Spleen (tissue), 13 donors: ENCODE measurements at places on chromosomes 3 and 15. TPM values are rescaled to one million over a fixed set of nuclear protein-coding genes. Genes with fewer than 3 reads are reported as not detected.

DNA sequence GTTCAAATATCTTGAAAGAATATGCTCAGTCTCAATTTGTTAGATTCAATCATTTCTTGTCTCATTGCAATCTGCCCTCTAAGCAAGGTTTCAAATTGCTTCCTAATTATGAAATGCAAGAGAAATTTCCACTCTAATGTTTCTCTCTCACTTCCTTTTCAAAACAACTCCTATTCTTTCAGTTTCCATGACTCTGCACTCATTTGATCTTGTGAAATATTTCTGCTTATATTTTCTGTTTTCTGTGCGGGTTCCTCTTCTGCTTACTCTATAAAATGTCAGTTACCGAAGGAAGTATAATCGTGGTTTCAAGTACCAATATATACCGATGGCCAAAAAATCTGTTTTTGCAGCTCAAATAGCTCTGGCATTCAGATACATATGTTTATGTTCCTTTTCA is 521.9 kb upstream of the NAALADL2 start:
- H3K27me3 ChIP-seq = no peaks in the 10 kb centered on the region
- H3K4me3 ChIP-seq = no peak overlapping the region
- H3K4me1 ChIP-seq = no peaks in the 10 kb centered on the region
- H3K27ac ChIP-seq = peak overlapping the region; percentile 32
- no peak for DNase-seq

Gene GREM1
- total RNA-seq = not detected

Gene DUOXA2
- not detected for total RNA-seq

DNA sequence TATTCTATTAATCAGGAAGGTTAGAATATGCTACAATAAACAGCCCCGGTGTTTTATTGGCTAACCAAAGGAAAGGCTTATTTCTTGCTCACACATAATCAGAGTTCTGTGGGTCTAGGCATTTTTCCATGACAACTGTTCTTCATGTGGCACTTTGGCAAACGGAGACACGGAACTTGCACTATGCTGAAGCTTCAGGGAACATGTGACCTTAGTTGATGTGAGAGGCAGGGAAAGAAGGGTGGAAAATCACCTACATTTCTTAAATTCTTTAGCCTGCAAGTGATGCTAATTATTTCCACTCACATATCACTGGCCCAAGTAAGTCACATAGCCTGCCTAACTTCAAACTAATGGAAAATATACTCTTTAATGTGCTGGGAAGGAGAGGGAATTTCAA is 344.6 kb downstream of the SV2B start:
- H3K27me3 ChIP-seq = no peaks in the 10 kb centered on the region
- no peak overlapping the region for H3K27ac ChIP-seq
- DNase-seq = no peak
- H3K4me1 ChIP-seq = no peaks in the 10 kb centered on the region

DNA sequence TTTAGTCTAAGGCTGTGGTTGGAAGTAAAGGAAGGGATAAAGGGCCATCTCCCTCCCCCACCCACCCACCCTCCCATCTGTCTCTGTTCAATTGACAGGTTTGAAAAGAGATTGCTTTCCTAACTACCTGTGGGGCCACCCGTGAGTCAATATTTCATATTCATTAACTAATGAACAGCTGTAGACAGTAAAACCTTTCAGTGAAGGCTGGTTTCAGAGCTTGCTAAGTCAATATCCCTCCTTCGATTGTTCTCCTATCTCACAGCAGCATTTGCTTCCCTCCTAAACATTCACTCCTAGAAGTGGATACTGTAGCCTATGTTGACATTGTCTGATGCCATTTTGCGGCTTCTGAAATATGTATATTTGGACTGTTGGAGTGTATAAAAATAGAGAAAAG is 85.9 kb upstream of the SYNPR start:
- H3K4me3 ChIP-seq = no peak overlapping the region
- no peaks in the 10 kb centered on the region for H3K36me3 ChIP-seq
- H3K27ac ChIP-seq = no peak overlapping the region

GRCh38 chr15:65400760-65401610 is 21.8 kb downstream of the IGDCC4 start:
- no peak overlapping the region for H3K27ac ChIP-seq
- no peaks in the 10 kb centered on the region for H3K36me3 ChIP-seq
- peak; percentile 81 for DNase-seq
- no peak overlapping the region for H3K4me3 ChIP-seq
- H3K4me1 ChIP-seq = peaks cover 22% of the 10 kb centered on the region
- H3K27me3 ChIP-seq = peaks cover 60% of the 10 kb centered on the region

- peaks cover 16% of the 10 kb centered on the region for H3K36me3 ChIP-seq
- H3K4me3 ChIP-seq = no peak overlapping the region
- H3K27me3 ChIP-seq = no peaks in the 10 kb centered on the region
- no peak for DNase-seq
- no peaks in the 10 kb centered on the region for H3K4me1 ChIP-seq
These were observed 130.0 kb upstream of the SLC2A2 start for GRCh38 chr3:171156401-171157010.

- H3K27me3 ChIP-seq = no peaks in the 10 kb centered on the region
- H3K27ac ChIP-seq = no peak overlapping the region
- no peaks in the 10 kb centered on the region for H3K36me3 ChIP-seq
- H3K4me3 ChIP-seq = no peak overlapping the region
These were observed 25.0 kb downstream of the SLC12A8 start for GRCh38 chr3:125187599-125187910.

Gene CDHR4
- total RNA-seq = not detected

GRCh38 chr3:12984023-12984823 is 89.0 kb downstream of the IQSEC1 start:
- no peaks in the 10 kb centered on the region for H3K27me3 ChIP-seq
- no peak overlapping the region for H3K27ac ChIP-seq
- H3K4me1 ChIP-seq = peaks cover 20% of the 10 kb centered on the region
- DNase-seq = no peak
- no peak overlapping the region for H3K4me3 ChIP-seq

DNA sequence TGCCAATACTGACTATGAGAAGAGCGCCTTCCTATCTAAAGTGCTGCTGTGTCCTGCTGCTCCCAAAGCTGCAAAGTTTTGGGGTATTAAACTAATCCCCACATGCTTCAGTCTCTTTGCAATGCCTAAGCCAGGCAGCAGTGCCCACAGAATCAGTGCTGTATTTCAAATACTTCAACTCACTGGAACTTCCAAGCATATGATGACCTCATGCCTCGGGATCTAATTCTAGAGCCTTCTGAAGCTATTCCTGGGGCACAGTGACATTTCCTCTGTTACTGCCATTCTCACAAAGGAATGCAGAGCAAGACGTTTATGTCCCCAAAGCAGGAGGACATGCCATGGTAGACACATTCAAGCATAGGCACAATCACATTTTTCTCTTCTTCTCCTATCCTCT is 78.5 kb downstream of the CD200 start:
- no peak for DNase-seq
- no peaks in the 10 kb centered on the region for H3K27me3 ChIP-seq
- peaks cover 8% of the 10 kb centered on the region for H3K4me1 ChIP-seq
- H3K27ac ChIP-seq = no peak overlapping the region
- H3K4me3 ChIP-seq = no peak overlapping the region
- H3K36me3 ChIP-seq = no peaks in the 10 kb centered on the region

Gene TICRR
- 1.4 TPM for total RNA-seq

GRCh38 chr3:177196008-177196455 is 1.2 kb downstream of the TBL1XR1 start:
- peak overlapping the region; percentile 88 for H3K4me3 ChIP-seq
- peak overlapping the region; percentile 99 for H3K27ac ChIP-seq
- H3K4me1 ChIP-seq = peaks cover 42% of the 10 kb centered on the region
- DNase-seq = no peak

GRCh38 chr15:70563561-70564095 is 199.7 kb downstream of the UACA start:
- H3K27ac ChIP-seq = no peak overlapping the region
- no peak for DNase-seq
- no peaks in the 10 kb centered on the region for H3K27me3 ChIP-seq
- no peaks in the 10 kb centered on the region for H3K36me3 ChIP-seq
- peaks cover 6% of the 10 kb centered on the region for H3K4me1 ChIP-seq
- no peak overlapping the region for H3K4me3 ChIP-seq

Gene GNAT1
- total RNA-seq = not detected

GRCh38 chr3:142213298-142213697 is 12.1 kb downstream of the GK5 start:
- no peaks in the 10 kb centered on the region for H3K27me3 ChIP-seq
- peaks cover 56% of the 10 kb centered on the region for H3K36me3 ChIP-seq
- DNase-seq = no peak
- no peaks in the 10 kb centered on the region for H3K4me1 ChIP-seq
- no peak overlapping the region for H3K4me3 ChIP-seq

DNA sequence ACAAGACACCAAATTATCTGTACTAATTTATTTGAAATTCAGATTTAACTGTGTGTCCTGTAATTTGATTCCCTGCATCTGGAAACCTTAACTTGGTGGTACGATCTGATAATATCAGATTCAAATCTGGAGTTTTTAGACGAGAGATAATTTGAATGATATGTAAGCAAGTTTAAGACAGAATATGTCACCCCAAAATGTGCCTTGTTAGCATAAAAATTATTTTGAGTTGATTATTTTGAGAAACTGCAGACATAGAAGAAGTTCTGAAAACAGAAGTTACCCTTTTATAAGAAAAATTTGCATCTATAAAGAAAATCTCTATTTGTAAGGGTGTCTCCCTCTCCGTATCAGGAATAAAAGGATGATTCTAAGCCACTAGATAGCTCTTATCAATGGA is 1202.8 kb downstream of the ROBO2 start:
- no peak overlapping the region for H3K27ac ChIP-seq
- H3K27me3 ChIP-seq = no peaks in the 10 kb centered on the region
- no peak overlapping the region for H3K4me3 ChIP-seq
- no peak for DNase-seq
- no peaks in the 10 kb centered on the region for H3K4me1 ChIP-seq

DNA sequence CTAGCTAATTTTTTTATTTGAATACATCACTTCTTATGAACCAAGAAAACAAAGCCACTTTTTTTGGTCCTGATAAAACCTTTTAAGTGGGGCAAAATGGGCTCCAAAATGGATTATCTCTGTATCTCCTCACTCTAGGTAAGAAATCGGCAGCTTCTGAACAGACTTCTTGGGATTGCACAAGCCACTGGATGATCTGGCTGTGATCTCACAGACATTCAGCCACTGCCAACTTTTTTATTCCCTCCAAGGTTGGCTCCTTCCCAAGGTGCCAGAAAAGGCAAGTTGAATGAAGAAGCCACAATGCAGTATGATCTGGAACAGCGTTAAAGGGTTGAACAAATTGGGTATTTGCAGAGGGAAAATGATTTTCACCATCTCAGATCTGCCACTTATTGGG is 73.2 kb downstream of the PRICKLE2 start:
- no peaks in the 10 kb centered on the region for H3K27me3 ChIP-seq
- DNase-seq = no peak
- H3K4me3 ChIP-seq = no peak overlapping the region
- H3K36me3 ChIP-seq = no peaks in the 10 kb centered on the region

- no peaks in the 10 kb centered on the region for H3K36me3 ChIP-seq
- no peak overlapping the region for H3K4me3 ChIP-seq
- peaks cover 34% of the 10 kb centered on the region for H3K4me1 ChIP-seq
- no peaks in the 10 kb centered on the region for H3K27me3 ChIP-seq
These were observed 22.2 kb upstream of the IQSEC1 start for GRCh38 chr3:13095408-13095937.

Gene SOX14
- total RNA-seq = not detected

Gene GOLGA6B
- total RNA-seq = not detected

DNA sequence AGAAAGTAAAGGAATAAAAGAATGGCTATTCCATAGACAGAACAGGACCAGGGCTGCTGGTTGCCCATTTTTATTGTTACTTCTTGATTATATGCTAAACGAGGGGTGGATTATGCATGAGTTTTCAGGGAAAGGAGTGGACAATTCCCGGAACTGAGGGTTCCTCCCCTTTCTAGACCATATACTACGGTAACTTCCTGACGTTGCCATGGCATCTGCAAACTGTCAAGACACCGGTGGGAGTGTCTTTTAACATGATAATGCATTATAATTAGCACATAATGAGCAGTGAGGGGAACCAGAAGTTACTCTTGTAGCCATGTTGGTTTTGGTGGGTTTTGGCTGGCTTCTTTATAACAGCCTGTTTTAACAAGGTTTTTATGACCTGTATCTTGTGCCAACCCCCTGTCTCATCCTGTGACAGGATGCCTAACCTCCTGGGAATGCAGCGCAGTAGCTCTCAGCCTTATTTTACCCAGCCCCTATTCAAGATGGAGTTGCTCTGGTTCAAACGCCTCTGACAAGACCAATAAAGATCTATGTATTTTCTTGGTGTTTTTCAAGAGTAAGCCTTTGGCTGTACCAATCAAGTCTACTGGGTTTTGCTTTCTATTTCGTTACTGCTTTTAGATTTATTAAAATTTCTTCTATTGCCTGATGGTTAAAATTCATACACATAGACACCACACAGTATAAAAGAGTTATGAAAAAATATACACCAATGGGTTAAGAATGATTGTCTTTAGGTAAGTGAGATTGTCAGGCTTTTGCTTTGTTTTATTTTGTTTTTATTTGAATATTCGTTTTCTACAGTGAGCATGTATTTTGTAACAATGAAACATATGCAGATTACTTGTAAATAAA is 37.4 kb upstream of the CTDSPL start:
- no peaks in the 10 kb centered on the region for H3K27me3 ChIP-seq
- DNase-seq = no peak
- peaks cover 5% of the 10 kb centered on the region for H3K36me3 ChIP-seq
- no peak overlapping the region for H3K4me3 ChIP-seq
- no peak overlapping the region for H3K27ac ChIP-seq

DNA sequence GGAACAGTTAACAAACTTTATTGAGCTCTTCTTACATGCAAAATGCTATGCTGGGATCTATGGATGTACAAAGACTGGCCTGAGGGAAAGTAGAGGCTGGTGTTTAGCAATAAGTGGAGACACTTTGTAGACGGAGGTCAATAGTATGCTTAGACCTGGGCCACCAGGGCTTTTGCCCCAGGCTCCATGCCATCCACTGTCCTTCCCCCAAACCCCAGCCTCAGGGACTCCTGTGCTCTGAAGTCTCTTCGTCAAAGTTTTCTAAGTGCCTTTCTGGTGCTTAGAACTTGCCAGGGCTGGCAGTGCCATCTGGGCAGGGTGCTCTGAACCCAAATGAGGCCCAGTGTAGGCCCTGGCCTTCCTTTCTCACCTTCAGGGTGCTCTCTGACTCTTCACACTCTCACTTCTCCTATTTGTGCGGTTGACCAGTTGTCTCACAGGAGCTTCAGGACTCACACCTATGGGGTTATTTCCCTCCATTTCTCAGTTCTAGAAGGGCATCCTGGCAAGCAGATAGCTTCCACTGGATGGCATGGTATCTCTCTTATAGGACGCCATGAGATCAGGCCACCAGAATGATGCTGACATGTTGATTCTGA is 21.8 kb upstream of the KCNAB1 start:
- no peak overlapping the region for H3K4me3 ChIP-seq
- H3K27ac ChIP-seq = no peak overlapping the region
- H3K4me1 ChIP-seq = no peaks in the 10 kb centered on the region
- no peaks in the 10 kb centered on the region for H3K27me3 ChIP-seq
- no peak for DNase-seq

DNA sequence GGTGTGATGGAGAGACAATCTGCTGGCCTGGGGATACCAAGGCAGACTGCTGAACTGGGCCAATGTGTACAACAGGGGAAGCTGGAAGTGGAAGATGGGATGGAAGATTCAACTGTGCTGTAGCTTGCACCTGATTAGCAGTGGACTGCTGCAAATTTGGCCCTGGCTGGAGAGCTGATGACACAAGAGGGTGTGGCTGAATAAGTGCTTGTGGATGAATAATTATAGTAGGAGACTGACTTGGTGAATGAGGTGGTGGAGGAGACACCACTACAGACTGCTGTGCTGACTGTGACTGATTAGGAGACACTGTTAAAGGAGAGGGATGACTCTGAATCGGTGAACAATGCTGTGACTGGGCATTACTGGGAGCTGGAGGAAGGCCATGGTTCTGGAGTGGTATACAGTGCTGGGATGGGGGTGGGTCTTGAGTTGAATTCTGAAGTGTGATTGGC is 52.5 kb downstream of the PHC3 start:
- H3K27ac ChIP-seq = peak overlapping the region; percentile 27
- DNase-seq = no peak
- no peaks in the 10 kb centered on the region for H3K27me3 ChIP-seq
